Fibroblast of the conjunctiva (primary cell): ENCODE measurements at places on chromosomes 6 and 20.

- DNase-seq = no peak
These were observed 157.3 kb upstream of the STMND1 start for GRCh38 chr6:16944596-16944995.

- DNase-seq = peak; percentile 92
These were observed at the start of gene MMS22L for GRCh38 chr6:97282726-97283617. TSS of gene MMS22L (minus strand) at chr6:97283216. CDS start at chr6:97282477, 739 bp downstream.

- DNase-seq = no peak
These were observed 348.7 kb upstream of the MANEA start for GRCh38 chr6:95228636-95229035.

- DNase-seq = peak; percentile 87
These were observed at the start of gene MARCKS for GRCh38 chr6:113856625-113857555. TSS of gene MARCKS (plus strand) at chr6:113857345. CDS start at chr6:113857746, 401 bp downstream.

DNA sequence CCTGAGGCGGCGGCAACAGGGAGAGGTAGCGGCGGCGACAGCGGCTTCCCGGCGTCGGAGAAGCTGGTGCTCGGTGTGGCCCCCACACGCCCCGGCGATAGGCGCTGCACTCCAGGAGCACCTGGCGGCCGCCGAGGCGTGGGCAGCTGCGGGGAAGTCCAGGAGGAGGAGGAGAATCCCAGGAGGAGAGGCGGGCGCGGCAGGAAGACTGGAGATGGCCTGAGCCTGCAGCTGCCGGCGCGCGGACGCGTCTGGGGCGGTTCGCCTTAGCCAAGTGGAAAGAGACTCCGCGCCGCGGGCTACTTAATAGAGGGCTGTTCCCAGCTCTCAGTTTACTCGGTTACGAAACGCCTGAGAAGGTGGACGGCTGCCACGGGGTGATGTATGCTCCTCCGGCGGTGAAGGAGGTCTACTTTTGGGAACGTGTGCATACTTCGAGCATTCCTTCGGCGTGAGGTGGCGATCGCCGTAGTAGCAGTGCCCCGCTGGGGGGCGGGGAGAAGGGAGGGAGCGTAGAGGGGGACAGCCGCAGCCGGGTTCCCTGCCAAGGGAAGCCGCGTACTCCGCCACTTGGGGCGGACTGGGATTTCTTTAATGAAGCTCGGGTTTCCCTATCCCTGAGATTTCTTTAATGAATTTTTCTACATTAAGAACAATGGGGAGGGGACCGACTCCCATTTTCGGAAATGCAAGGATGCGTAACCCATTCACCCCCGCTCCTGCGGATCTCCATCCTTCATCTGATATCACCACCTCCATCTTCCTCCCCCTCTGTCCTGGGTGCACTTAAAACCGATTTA is at the start of gene COL12A1:
Gene COL12A1, minus strand, starts transcription at position 278 of the 800 bp plus-strand sequence. CDS start 3,261 bp downstream, outside the sequence.
- peak; percentile 99 for DNase-seq

DNA sequence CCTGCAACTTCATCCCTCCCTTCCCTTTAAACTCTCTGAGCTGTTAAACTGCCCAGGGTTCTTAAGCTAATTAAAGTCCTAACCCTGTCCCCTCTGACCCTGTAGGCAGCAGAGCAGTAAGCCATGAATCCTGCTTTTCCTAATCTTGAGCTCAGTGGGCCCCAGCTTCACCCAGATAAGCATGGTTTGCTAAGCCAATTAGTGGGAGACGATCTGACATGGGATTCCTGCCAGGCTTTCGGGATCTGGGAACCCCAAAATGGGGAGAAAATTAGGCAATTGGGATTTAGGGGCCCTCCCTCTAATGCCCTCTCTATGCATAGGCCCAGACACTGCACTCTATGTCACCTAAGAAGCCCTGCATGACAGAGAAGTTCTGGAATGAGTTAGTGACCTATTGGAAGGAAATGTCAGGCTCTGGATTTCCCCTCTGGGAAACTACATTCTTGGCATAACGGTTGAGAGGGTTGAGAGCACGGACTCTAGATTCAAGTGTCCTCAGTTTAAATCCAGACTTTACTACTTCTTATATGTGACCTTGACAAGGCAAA is 4.6 kb downstream of the XKR7 start:
- no peak for DNase-seq

- DNase-seq = peak; percentile 47
These were observed 243.9 kb upstream of the TENT5A start for GRCh38 chr6:81996414-81996813.
